ENCODE measurements at places on chromosomes 4 and X.

DNA sequence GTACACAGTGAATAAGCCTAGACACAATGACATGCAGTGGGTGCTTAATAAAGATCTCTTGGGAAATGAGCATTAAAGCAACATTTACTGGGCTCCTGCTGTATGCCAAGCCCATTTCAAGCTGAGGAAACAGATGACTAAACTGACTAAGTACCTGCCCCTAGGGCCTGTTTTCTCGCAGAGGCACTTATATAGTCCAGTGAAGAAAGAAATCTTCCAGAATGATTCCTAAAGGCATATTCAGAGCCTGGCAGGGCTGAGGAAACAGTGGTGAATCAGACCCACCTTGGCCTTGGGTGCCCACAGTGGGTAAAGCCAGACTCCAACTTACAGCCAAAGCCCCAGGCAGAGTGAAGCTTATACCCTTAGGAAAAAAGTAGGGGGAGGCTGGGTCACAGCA is 22.0 kb upstream of the S100P start:
- DNase-seq, result no peak

DNA sequence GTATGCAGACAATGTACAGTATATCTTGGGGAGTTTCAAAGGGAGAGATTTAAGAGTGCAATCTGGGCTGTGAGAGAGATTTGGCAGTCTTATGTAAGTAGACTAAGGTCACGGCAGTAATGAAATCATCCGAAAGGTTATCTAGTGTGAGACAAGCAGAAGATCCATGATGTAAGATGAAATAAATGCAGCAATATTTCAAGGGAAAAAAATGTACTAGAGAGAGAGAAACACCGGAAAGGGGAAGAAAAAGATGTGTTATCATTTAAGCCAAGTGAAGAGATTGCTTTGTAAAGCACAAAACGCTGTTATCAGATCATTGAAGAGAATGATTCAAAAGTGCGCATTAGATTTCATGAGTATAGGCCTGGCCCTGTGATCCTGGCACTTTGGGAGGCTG is 88.4 kb upstream of the GUCY1A1 start:
- no peak for DNase-seq

DNA sequence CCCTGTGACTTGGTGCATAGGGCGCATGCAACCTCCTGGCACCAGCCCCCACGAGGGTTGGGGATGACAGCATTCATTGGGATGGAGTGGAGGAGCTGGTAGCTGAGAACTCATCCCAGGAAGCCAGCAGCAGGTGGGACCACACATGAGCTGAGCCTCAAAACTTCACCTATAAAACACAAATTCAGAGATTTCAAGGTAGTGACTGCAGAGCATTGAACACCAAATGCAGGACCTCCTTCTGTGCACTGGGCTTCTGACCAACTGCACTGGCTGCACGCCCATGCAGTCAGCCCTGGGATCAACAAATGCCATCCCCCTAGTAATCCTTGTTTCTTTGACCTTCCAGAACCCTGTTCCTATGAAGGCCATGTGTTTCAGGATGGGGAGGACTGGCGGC is 197.8 kb downstream of the FRAS1 start:
- DNase-seq, result no peak

DNA sequence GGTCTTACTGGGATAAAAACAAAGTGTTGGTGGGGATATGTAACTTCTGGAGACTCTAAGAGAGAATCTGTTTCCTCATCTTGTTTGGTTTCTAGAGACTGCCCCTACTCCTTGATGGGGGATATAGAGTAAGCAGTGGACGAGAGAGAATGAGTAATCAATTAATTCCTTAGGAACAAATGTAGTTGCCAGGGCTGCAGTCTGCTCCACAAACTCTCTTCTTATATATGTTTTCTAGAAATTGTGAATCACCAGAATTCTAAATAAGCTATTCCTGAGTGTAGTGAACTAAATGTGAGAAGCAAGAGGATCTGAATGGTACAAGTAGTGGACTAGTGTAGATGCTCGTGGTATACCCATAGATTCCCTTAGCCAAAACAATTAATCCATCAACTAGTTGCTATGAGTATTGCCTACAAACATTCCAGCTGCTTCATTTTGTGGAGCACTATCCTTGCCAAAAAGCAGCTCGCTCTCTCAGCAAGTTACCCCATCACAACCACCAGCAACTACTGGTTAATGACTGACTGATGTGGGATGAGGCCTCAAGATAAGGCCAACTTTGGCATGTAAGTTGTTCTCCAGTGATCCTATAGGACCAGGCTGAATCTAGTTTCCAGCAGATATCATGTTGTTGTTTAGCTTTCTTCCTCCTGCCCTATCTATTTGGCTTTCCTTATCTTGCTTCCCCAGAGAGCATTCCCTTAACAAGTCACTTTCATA is 273.0 kb downstream of the SLC7A11 start:
- DNase-seq, result no peak

GRCh38 chr4:142548491-142548890 is 297.6 kb downstream of the INPP4B start:
- no peak for DNase-seq

DNA sequence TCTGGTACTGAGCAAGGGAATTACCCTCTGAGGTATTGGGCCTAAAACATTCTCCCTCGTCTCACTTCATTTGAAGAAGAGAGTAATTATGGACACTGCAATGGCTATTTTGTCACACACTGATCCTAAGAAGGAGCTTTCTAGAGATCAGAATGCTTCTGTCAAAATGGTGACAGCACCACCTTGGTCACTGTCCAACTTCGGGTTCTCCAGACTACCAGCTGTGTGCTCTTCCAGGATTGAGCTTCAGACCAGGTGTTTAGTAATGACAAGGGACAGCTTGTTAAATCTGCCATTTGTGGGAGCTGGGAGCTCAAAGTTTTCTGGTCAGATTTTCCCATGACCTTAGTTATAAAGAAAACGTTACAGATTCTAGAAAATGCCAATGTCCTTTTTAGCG is 105.4 kb downstream of the POLA1 start:
- no peak for DNase-seq

DNA sequence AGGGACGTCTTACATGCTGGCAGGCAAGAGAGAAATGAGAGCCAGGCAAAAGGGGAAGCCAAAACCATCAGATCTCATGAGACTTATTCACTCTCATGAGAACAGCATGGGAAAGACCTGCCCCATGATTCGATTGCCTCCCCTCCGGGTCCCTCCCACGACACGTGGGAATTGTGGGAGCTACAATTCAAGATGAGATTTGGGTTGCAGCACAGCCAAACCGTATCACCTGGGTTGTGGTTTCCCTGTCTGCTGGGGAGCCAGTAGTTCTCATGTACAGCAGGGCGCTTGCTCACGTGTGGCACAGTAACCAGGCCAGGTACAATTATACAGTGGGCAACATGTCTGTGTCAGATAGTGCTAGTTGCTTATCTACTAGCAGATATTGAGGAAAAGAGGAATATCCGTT is 11.1 kb upstream of the RS1 start:
- no peak for DNase-seq
